ENCODE measurements at places on chromosomes 2 and 18.

DNA sequence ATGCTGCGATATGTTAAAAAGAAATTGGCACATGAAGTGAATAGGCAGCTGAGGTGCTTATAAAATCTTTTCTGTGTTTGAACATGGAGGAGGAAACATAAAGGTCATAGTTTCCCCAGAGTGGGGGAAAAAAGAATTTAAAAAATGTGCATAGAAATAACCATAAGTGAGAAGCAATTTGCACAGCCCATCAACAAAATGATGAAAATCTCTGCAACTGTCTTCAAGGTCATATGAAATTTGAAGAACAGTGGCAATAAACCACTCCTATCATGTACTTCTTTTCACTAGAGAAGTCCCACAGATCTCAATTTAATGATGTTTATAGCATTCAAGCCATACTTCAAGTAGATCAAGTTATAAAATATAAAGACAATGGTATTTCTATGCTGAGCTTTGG is 46.7 kb upstream of the ZNF804A start:
- DNase-seq, result no peak

DNA sequence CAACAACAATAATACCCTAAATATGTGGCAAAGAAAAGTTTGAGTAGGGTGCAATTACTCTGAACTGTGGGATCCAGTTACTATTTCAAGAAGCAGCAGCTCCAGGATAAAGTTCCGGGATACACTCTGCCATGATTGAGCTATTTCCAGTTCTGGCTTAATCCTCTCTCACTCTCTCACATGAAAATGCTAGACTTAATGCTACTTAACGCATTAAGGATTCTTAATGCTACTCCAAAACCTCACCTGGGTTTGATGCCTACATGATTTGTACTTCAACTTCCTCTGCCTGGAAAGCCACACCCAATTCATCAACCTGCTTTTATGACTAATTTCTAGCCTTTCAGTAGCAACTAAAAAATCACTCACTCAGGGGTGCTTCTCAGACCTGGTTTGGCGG is 151.1 kb upstream of the HNMT start:
- DNase-seq, result no peak

DNA sequence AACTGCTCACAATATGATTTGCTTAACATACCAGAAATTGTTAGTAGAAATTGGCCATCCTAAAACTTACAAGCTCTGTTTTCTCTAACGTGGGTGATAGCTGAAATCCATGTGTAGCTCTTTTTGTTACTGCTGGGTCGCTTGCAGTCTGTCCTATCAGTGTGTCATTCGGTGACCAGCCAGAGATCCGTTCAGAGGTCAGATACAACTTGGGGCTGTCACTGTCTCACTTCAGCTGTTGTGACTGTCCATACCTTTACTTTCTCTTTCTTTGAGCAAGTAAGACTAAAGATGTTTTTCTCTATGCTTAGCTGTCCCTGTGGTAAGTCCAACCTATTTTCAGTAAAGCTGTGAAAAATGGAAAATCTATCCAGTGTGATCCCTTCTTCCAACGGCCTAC is 282.9 kb upstream of the KCNH7 start:
- no peak for DNase-seq

DNA sequence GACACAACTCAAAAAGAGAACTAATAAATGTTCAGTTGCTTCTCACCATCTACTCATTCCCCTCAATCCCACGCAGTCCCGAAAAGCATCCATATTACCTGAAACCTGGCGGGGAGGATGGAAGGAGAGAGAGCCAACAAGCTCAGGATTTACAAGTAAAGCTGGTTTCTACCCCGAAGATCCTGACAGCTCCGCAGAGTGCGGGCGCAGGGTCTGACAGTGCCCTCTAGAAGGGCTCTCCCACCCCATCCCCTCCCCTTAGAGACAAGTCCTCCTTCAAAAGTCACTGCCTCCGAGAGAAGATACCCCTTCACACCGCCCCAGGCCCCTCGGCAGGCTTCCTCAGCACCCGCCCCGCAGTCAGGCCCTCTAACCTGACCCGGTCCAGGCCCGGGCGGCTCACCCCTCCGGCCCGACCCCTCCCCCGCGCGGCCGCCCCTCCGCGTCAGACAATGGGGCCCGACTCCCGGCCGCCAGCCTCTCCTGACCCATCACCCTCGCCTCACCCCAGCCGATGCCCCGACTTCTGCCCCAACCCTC is 550 bp downstream of the RAB1A start:
- no peak for DNase-seq

GRCh38 chr2:66701251-66701650 is 266.3 kb downstream of the MEIS1 start:
- no peak for DNase-seq

DNA sequence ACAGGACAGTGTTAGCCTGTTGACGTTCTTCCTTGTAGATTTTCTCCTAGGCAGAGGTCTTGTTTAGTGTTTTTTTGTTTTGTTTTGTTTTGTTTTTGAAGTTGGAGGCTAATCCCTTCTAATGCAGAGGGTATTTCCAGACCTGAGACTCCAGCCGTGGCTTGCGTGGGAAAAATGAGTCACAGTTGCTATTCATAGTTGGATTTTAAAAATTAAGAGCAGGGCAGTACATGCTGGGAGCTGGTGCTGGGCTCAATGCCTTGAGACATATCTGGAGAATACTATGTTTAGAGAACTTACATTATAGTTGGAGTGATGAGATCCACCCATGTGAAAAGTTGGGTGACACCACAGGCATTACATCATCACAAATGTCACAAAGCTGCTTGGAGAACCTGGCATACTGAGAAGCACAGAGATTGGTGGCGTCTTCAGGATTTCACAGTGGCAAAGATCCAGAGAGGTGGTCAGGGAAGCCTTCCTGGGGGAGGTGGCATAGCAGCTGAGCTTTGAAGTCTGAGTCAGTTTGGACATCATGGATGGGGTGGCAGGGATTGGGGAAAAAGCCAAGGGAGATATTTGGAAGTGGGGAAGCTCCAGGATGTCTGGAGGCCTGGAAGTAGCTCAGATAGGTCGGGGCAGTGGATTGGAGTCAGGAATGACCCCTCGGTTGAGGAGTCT is 249.4 kb downstream of the LOXHD1 start:
- DNase-seq, result no peak

- DNase-seq, result no peak
These were observed 200.1 kb downstream of the NDUFA10 start for GRCh38 chr2:239824866-239825704.

DNA sequence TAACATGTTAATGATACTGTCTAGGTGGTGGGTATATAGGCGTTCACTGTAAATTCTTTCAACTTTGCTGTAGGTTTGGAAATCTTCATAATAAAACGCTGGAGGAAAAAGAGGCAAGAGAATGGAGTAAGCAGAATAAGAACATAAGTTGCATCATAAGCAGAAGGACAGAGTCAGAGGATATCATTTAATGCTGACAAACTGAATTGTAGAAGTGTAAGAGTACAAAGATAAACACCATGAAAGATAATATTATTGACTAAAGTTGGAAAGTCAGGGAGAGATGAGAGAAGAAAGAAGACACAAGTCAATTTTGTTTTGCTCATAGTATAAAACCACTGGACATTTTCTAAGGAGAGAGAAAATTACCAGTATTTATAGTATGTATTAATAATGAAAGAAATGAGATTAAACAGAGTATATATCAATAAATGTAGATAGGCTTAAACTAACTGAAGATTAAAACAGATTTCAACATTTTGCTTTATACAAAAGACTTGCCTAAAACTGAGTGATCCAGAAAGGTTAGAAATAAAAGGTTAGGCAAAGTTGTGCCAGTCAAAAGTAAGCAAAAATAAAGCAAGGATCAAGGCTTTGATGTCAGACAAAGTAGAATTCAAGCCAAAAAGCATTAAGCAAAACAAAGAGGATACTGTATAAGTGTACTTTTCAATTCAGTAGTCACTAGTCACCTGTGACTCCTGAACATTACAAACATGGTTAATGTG is 42.4 kb upstream of the VIT start:
- no peak for DNase-seq

DNA sequence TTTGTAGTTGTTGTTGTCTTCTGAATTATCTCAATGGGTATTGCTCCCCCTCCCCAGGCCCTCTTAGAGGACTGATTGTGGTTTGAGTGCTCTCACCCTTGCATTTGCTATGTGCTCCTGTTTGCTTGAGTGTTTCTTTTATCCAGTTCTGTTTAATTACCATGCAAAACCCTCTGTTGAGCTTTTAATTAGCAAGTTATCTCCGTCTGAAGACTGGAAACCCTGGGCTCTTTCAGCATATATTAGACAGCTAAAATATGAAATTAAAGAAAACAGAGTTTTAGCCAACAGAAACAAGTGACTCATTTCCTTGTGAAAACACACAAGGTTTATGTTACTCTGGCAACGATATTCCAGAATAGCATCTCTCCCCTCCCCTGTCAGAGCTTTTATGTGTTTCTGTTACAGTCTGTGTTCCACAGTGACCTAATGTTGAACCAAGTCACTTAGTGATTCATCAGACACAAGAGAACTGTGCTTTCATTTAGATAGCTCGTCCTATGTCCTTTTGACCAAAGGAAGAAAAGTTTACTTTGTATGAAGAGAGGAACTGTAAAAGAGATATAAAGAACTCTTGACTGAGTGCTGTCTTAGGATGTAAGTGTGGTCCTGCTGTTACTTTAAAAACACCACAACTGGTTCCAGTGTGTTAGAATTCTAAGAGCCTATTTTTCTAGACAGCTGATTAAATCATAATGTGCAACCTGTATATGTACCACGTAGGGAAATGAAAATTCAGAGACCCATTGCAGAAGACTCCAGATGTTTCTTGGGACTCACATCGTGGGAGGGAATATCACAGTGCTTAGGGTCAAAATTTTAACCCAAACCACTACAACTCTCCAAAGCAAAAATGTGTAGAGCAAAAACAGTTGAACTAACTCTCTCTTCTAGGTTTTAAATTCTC is 172.8 kb upstream of the RBMS1 start:
- DNase-seq, result no peak

DNA sequence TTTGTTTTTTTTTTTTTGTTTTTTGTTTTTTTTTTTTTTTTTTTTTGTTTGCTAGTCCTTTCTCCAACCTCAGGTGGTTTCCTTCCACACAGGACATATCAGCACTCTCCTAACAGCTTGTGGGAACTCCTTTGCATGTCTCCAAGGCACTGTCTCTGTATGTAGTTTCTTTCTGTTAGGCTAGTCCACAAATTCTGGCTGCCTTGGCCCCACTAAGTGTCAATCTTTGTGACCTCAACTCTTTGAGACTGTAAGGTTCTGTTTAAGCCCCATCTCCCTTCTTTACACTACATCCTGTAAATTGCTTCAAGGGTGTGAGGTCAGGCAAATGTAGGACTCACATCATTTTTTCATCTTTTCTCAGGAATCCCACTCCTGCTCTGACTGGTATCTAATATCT is 85.1 kb downstream of the NCOA1 start:
- no peak for DNase-seq

DNA sequence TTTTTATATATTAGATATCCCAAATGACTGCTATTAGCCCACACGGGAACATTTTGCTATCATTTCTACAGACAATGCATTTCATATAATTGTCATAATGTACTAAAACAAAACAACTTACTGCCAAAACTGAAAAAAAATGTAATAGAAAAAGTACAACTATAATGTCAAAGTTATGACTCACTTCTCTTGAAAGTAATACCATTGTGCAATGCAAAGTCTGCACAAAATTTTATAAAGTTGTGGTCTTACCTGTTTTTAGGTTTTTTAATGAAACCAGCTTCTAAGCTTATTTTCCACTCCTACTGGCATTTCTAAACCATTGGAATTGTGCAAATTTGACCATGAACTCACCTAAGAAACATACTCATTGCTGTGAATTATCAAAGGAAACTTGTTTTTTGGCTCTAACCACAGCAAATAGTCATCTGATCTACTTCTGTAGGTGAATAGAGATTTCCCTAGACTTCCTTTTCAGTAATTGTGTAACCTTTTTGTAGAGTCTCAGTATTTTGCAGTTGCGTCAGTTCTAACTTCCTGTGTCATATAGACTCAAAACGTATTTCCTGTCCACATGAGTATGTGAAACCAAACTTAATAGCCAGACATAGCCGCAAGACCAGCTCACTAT is 31.9 kb upstream of the TFPI start:
- DNase-seq, result no peak

DNA sequence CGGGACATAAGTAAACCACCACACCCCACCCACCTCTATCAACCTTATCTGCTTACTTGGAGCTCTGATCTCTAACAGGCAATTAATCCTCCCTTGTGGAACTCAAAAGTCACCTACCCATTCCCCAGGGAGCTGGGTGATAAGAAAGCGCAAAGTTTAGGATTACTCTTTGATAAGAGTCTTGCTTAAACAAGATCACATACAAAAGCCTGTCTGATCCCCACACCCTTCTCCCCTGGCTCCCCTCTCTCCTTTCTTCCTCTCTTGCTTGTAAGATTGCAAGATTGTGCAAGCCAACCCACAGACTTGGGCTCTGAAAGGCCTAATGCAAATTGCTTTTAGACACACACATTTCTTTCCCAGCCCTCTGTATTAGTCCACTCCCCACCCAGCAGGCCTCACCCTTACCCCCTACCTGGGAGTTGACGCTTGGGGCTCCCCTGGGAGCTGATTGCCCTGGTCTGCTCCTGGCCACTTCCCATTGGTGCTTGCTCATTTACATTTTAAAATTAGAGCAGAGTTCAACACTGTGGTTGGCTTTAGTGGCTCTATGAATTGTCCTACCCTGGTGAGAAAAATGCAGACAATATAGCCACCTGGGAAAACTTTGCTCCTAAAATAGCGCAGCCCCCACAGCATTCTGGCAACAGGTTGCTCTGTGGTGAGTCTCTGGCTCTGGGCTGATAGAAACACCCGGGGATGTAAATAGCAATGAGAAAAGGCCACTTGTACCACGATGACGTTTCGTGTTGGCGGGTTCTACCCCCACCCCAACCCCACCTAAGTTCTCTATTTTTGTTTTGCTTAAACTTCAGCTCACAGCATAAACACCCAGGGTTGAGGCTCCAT is 92.8 kb upstream of the MSH2 start:
- DNase-seq, result no peak

GRCh38 chr2:107992069-107992468 is 5.7 kb downstream of the SLC5A7 start:
- no peak for DNase-seq

DNA sequence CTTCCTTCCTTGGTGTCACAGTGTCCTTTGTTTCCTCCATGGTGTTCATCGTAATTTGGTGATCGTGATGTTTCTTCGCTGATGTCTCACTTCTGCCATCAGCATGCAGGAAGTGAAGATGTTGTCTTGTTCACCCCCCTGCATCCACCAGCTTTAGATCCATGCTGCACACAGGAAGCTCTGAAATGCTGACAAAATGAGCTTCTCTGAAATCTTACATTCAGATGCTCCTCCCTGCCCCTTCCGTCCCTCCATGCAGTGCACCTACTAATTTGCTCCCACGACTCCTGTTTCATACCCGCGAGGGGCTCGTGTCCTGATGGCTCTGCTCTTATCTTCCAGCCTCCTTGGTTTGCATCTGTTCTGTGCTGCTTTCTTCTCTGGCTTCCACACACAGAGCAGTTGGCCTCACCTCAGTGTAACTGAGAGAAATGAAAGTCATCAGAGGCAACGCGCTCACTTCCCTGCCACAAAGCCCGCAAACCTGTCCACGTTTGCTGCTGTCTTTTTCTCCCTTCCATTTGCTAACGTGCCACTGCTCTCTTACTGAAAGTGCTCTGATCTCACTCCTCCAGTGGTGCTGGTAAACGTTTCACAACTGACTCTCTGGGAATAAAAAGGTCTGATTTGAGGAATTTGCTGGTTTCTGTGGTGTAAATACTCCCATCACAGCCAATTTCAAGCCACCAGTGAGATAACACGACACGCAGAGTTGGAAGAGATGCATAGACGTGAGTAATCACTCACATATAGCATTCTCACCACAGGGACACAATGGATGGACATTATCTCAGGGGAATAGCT is 41.0 kb upstream of the MGAT4A start:
- DNase-seq, result no peak

- no peak for DNase-seq
These were observed 296.3 kb downstream of the DSC3 start for GRCh38 chr18:30746224-30746623.

- DNase-seq, result no peak
These were observed 49.1 kb downstream of the CCDC195 start for GRCh38 chr2:224666951-224667553.
